ENCODE measurements at places on chromosomes 11 and 22.

DNA sequence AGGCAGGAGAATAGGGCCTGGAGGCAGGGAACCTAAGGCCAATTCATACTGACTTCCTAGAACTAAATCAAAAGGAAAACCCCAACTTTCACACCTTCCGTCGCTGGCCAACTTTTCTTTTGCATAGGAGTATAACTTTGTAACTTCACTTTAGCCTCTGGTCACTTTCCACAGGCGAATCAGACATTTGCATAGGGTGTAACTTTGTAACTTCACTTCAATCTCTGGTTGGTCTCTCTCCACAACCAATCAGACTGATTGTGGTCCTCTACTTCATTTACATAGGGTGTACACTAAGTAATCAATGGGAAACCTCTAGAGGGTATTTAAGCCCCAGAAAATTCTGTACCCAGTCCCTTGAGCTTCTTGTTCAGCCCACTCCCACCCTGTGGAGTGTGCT, 11.5 kb upstream of the TMPRSS4 start:
- DNase-seq = no peak

DNA sequence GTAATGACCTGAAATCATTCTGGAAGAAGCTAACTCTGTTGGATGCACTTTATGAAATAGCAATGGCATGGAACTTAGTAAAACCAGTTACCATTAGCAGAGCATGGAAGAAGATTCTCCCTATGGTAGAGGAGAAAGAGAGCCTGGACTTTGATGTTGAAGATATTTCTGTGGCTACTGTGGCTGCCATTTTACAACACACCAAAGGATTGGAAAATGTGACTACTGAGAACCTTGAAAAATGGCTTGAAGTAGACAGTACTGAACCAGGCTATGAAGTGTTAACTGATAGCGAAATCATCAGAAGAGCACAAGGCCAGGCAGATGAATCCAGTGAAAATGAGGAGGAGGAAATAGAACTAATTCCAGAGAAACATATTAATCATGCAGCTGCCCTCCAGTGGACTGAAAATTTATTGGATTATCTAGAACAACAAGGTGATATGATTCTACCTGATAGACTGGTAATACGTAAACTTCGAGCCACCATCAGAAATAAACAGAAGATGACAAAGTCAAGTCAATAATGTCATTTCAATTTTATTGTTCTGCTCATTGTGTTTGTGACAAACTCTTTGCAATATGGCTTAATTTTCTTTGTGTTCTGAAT, 2.0 kb downstream of the JRKL start:
- DNase-seq = no peak

- no peak for DNase-seq
Measured at GRCh38 chr11:34495239-34495723, 18.3 kb downstream of the ELF5 start.

GRCh38 chr11:75554258-75555022, 7.6 kb upstream of the SERPINH1 start:
- no peak for DNase-seq

DNA sequence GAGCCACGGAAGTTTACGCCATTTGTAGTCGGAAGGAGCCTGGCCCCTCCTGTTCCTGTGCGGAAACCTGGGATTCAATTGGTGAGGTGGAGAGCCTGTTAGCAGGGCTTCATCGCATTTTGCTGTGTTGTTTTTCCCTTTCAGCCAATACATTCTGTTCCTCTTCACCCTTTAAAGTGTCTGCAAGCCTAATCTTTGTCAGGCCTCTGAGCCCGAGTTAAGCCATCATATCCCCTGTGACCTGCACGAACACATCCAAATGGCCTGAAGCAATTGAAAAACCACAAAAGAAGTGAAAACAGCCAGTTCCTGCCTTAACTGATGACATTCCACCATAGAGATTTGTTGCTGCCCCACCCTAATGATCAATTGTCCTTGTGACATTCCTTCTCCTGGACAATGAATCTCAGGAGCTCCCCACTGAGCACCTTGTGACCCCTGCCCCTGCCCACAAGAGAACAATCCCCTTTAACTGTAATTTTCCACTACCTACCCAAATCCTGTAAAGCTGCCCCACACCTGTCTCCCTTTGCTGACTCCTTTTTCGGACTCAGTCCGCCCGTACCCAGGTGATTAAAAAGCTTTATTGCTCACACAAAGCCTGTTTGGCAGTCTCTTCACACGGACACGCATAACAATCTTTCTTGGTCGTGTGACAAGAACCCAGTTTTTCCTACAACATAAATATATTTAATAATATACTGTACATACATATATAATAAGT, 37.1 kb upstream of the MMP12 start:
- no peak for DNase-seq

DNA sequence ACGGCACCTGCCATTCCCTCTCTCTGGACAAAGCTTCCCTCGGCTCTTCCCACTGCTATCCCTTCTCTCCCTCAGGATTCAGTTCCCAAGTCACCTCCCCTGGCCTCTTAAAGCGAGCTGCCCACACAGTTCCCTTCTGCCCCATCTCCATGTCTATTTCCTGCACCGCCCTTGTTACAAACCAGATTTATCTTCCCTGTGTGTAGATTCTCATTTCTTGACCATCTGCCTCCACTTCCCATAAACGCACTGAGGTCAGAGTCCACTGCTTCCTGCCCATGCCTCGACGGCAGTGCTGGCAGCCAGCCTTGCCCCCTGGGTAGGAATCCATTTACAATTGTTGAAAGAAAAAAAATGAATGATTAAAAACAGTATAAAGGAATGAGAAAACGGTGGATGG, 11.6 kb upstream of the APOBEC3B start:
- no peak for DNase-seq

All from NCI-H1436 treated with DMSO at 0.1 percent for 48 hours (cell line).